ENCODE measurements at places on chromosomes 4 and X.

GRCh38 chrX:7088968-7089615, 58.4 kb upstream of the STS start:
- DNase-seq = no peak

GRCh38 chrX:45980726-45981125, 564.5 kb downstream of the ZNF674 start:
- DNase-seq = peak; percentile 34

- no peak for DNase-seq
These were observed 278.8 kb downstream of the CFAP299 start for GRCh38 chr4:80614319-80614718.

- DNase-seq = no peak
These were observed 155.7 kb downstream of the PAPSS1 start for GRCh38 chr4:107564326-107564725.

DNA sequence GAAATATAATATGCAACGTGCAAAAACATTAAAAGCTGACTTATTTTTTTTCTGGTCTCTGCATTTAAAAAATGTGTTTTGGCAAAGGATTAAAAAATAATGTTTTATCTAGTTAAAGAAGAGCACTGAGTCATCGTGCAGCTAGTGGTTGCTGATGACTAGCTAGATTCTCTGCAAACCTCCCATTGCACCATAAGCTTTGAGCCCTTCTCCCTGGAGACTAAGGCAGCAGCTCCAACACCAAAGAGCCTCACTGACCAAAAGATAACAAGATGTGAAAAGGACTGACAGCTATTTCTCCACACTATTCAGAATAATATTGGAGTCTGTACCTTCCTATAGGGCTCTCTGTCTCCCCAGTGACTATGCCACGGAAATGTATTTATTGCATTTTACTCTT, 424.3 kb downstream of the SLITRK2 start:
- DNase-seq = no peak

DNA sequence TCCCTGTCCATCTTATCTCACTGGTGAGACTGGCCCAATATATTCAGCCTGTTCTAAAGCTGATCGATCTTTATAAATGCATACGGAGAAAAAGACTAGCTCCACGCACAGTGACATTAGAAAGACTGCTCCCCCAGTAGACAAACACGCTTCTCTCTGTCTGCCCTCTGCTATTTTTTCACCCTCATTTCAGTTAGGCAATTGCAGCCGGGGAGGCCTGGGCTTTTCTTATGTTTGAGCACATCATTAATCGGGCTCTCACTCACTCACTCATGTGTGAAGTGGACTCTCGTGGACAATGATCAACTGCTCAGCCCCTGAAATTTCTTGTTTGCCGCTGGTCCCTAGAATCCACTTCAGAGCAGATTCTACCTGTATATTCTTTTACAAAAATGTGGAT, 824.7 kb upstream of the TENM3 start:
- peak; percentile 37 for DNase-seq

DNA sequence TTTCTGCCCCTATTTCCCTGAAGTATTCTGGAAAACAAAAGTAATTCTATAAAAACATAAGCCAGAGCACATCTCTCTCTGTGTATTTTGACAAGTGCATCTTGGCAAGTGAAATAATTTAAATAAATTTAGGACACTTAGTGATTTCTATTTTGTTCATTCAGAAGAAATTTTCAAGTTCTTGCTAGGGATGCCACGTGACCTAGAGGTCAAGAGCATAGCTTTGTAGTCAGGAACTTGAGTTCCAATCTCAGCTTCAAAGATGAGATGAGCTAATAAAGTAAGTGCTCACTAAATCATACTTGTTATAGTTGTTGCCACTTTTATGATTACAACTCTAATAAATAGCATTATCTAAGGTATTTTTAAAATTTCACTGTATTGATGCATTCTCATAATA, 13.8 kb downstream of the KDR start:
- DNase-seq = no peak

GRCh38 chrX:150080497-150080896, 142.2 kb upstream of the EOLA2 start:
- DNase-seq = no peak

- DNase-seq = no peak
These were observed 119.1 kb downstream of the RTL9 start for GRCh38 chrX:110477593-110478228.

Data from lung (tissue), 17 donors.